B cell (primary cell): ENCODE measurements at places on chromosomes 4 and X. TPM values are rescaled to one million over a fixed set of nuclear protein-coding genes. Genes with fewer than 3 reads are reported as not detected.
A peak's percentile ranks its signal among the peaks of the same experiment; 100 is the strongest.

DNA sequence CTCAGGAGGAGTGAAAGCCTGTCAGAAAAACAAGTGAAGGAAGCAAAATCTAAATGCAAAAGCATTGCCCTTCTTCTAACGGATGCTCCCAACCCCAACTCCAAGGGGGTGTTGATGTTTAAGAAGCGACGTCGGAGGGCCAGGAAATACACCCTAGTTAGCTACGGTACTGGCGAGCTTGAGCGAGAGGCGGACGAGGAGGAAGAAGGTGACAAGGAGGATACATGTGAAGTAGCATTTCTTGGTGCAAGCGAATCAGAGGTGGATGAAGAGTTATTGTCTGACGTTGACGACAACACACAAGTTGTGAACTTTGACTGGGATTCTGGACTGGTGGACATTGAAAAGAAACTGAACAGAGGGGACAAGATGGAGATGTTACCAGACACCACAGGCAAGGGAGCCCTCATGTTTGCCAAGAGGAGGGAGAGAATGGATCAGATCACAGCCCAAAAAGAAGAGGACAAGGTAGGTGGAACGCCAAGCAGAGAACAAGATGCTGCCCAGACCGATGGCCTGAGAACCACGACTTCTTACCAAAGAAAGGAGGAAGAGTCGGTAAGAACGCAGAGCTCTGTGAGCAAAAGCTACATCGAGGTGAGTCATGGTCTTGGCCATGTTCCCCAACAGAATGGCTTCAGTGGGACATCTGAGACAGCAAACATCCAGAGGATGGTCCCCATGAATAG, 105.6 kb upstream of the MYOZ2 start:
- no peaks in the 10 kb centered on the region for H3K36me3 ChIP-seq
- no peaks in the 10 kb centered on the region for H3K27me3 ChIP-seq
- no peak for DNase-seq
- H3K4me3 ChIP-seq, result no peak overlapping the region
- no peaks in the 10 kb centered on the region for H3K4me1 ChIP-seq

- H3K36me3 ChIP-seq, result no peaks in the 10 kb centered on the region
- H3K27ac ChIP-seq, result no peak overlapping the region
- H3K4me1 ChIP-seq, result no peaks in the 10 kb centered on the region
Observed at GRCh38 chrX:38336538-38337240, 9.4 kb upstream of the RPGR start.

DNA sequence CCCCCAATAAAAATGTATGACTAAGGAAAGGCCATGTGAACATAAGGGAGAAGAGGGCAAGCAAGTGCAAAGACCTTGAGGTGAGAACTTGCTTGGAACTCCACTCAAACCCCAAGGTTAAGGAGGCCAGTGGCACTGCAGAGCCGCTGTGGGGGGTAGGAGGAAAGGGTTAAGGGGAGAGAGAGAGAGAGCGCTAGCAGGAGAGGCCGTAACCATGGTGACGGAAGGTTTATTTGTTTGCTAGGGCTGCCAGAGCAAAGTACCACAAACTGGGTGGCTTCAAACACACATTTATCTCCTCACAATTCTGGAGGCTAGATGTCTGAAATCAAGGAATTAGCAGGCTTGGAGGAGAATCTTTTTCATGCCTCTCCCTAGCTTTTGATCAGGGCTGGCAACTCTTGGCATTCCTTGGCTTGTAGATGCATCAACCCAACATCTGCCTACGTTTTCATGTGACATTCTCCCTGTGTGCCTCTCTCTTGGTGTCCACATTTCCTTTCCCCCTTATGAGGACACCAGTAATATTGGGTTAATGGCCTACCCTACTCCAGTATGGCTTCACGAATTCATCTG, 35.2 kb downstream of the SMIM20 start:
- no peaks in the 10 kb centered on the region for H3K36me3 ChIP-seq
- DNase-seq, result no peak
- no peaks in the 10 kb centered on the region for H3K4me1 ChIP-seq

DNA sequence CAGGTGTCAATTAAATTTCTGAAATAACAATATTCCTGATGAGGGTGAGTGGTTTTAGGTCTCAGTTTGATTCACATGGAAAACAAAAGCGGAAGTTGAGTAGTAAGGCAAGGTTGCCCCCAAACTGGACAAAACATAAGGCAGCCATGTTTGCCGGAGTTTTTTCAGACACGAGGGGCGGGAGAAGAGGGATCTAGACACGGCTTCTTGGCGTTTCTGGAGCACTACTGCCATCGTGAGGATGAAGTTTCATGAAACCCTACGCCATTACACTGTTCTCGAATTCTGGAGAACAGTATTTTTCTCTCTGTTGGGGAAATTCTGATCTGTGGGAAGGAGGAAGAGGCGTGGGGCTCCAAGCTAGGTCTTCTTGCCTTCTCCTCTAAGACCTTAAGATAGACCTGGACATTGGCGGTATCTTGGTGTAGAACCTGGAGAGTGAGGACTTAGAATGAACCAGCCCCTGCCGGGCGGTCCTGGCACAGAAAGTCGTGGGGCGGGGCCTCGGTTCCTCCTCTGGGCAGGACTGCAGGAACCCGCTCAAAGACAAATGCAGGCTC, 160.3 kb downstream of the OR13H1 start:
- no peaks in the 10 kb centered on the region for H3K36me3 ChIP-seq
- DNase-seq, result no peak
- H3K4me3 ChIP-seq, result peak overlapping the region; percentile 70
- H3K27ac ChIP-seq, result peak overlapping the region; percentile 70

DNA sequence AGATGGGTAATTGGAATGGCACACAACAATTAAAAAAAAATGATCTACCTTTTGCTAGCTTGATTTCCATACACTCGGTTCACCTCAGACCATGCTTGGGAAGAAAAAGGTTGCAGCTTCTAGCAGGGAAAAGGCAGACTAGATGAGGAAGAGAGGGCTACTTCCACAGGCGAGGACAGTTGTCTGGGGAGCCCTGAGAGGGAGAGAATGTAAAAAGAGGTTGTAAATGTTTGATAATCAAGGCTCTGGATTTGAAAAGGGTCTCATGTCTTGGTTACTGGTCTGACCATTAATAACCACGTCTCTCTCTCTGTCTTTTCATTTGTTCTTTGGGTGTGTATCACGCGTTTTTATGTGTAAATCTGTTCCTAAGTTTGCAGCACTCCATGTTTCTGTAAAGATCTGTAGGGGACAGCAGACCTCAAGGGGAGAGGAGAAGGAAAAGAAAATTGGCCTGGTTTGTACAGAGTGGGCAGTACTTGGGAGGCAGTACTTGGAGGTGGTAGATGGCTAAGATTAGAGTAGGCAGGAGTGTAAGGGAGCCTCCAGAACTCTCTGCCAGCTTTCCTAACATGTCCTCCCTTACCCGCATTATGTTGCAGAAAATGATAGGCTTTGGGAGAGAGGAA, 750 bp downstream of the ARMCX5 start:
- DNase-seq, result no peak

GRCh38 chr4:120232050-120232449, 165.4 kb upstream of the MAD2L1 start:
- H3K4me3 ChIP-seq, result no peak overlapping the region
- H3K4me1 ChIP-seq, result no peaks in the 10 kb centered on the region
- no peaks in the 10 kb centered on the region for H3K27me3 ChIP-seq

DNA sequence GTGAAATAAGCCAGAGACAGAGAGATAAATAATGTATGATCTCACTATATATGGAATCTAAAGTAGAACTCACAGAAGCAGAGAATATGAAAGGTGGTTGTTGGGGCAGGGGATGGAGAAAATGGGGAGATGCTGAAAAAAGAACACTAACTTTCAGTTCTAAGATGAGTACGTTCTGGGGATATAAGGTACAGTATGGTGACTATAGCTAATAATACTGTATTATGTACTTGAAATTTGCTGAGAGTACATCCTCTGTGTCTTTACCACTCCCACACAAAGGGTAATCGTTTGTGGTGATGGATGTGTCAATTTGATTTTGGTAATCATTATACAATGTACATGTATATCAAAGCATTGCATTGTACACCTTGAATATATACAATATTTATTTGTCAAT, 6.6 kb downstream of the FBXL5 start:
- H3K4me1 ChIP-seq, result peaks cover 34% of the 10 kb centered on the region
- H3K4me3 ChIP-seq, result no peak overlapping the region
- no peaks in the 10 kb centered on the region for H3K36me3 ChIP-seq
- no peaks in the 10 kb centered on the region for H3K27me3 ChIP-seq
- no peak overlapping the region for H3K27ac ChIP-seq
- no peak for DNase-seq

SOWAHD gene
- total RNA-seq, result 14.9 and 16.8 TPM in 2 replicates

CYLC1 gene
- not detected in 2 replicates for total RNA-seq

WWC2 gene
- total RNA-seq, result 0.32 and 1.6 TPM in 2 replicates
